Activated CD4-positive, alpha-beta T cell treated with anti-CD3 and anti-CD28 coated beads, Interleukin-2, amount 50 U/mL, for 16 hours (primary cell): ENCODE measurements at places on chromosomes 11 and 22.

DNA sequence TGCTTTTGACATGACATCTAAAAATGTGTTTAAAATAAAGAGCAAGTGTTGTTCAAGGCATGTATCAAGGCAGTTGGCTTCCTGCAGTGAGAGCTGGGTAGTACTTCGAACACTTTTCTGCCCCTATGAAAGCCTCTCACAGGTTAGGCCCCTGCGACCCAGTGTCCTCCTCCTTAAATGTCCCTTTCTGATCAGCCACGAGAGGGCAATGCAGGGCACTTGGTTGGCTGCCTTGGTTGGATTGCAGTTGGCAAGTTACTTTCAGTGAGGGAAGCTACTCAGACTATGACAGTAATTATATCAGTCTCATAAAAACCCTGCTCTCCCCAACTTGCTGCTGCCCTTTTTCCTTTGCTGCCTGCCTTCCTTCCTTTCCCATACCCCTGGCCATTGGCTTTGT lies 743.8 kb downstream of the NTM start:
- DNase-seq: no peak

DNA sequence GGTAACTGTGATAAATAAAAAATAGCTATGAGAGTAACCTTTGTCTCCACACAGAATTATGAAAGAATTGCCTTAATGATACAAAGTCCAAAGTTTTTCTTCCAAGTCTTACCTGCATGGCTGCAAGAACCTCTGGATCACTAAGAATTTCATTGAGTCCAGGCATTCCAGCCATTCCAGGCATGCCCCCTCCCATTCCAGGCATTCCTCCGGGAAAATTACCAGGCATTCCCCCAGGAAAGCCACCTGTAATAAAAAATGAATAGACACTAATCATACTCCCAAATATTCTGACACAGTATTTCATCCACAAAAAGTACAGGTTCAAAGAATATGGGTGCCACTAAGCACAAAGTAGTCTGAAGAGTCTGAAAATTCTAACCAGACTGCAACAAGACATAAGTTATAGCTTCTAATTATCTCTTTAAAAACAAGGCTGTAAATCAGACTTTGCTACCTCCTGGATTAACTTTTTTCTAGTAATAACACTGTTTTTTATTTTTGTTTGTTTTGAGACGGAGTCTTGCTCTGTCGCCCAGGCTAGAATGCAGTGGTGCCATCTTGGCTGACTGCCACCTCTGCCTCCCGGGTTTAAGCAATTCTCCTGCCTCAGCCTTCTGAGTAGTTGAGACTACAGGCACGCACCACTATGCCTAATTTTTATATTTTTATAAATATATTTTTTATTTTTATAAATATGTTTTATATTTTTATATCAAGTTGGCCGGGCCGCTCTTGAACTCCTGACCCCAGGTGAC lies 8.0 kb upstream of the SLC25A17 start:
- no peak for DNase-seq

DNA sequence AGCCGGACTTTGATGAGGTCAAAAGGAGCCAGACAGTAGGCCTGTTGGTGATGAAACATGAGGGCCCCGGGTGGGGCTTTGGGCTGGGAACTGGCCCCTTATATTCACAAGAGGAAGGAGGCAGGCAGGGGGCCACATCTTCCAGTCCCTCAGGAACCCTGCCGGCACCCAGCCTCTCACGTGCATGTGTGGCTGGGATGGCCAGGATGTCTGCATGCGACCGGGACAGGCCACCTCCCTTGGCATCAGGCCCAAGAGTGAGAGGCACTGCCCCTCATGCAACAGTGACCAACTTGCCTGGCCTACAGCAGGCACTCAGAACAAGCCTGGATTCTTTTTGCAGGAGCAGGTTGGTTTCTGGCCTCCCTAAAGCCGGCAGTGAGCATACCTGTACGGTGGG lies 5.4 kb downstream of the SLC25A45 start:
- DNase-seq: no peak

GRCh38 chr11:121448431-121448941 lies 3.6 kb upstream of the SORL1 start:
- DNase-seq: no peak

- no peak for DNase-seq
Measured at GRCh38 chr11:64759722-64760719, at the start of gene PYGM. TSS of gene PYGM (minus strand) at chr11:64759974. CDS start at chr11:64759898, 76 bp downstream.

- DNase-seq: no peak
Measured at GRCh38 chr11:113317339-113317738, 3.0 kb downstream of the TTC12 start.

DNA sequence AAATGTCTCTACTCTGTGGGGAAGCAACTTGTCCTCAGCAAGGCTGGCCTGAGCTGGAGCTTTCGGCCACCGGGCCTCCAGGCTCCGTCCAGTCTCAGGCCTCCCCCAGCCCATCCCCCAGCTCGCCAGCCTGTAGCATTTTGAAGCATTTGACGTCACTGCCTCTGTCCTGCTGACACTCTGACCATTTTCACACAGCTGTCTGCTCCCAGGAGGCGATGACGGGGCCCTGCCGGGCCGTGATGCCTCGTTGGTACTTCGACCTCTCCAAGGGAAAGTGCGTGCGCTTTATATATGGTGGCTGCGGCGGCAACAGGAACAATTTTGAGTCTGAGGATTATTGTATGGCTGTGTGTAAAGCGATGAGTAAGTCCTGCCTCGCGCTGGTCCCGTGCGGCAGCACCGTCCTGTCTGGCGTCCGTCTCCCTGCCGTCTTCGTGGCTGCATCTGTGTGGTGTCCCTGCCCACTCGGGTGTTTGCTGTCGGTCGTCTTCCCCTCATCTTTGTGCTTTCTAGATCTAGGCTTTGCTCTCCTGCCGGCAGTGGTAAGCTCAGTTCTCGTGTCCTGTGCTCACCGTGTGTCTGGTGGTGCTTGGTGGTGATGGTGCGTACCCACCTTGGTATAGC lies 36.1 kb upstream of the ST14 start:
- no peak for DNase-seq

DNA sequence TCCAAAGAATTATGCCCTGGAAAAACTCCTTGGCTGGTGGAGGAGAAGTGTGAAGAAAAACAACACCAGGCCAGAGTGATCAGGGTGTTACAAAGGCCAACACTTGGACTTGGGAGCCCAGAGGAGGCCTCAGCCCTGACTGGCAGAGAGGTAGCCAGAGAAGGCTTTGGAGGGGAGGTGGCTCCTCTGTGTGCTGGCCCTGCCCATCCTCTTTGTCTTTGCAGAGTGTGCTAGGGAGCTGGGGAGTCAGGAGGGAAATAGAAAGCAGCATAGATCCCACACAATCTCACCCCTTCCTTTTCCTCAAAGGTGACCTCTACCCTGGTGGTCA lies 12.0 kb upstream of the P2RY6 start:
- DNase-seq: no peak

DNA sequence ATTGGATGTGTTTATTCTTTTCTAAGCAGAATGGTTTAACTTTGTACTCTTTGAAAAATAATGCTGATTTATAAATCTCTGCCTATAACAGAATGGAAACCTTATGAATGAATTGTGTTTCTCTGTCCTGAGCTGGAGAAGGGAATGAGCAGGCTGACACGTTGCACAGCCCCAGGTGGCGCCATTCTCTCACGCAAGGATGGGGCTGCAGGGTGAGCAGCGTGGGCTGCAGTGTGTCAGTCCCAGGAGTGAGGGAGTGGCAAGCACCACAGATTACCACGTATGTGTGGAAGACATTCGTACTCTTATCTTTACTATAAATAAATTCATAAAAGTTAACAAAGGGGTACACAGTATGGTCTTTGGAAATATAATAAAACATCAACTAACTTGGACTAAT lies 33.4 kb downstream of the FDX1 start:
- DNase-seq: peak; percentile 33

DNA sequence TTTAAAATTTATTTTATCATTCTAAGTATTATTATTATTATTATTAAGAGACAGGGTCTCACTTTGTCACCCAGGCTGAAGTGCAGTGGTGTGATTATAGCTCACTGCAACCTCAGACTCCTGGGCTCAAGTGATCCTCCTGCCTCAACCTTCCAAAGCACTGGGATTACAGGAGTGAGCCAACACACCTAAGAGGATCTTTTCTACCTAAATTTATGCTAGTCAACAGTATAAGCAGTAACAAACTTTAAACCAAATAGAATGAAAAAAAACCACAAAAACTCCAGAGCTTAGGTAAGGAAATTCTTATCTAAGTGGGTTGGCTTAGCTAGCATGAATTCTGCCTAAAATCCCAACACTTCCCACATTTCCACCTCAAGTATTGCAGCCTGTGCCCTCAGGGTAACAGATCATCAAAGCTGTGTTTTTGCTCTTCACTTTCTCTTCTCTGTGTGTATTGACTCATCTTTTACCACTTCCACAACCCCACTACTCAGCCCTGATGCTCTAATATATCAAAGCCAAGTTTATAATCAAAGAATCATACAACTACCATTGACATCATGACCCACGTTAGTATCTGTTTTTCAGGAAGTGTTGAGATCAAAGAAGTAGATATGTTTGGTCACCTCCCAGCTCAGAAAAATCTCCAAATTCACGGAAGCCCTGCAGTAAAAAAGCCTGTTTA lies 93.7 kb upstream of the SPON1 start:
- peak; percentile 14 for DNase-seq

DNA sequence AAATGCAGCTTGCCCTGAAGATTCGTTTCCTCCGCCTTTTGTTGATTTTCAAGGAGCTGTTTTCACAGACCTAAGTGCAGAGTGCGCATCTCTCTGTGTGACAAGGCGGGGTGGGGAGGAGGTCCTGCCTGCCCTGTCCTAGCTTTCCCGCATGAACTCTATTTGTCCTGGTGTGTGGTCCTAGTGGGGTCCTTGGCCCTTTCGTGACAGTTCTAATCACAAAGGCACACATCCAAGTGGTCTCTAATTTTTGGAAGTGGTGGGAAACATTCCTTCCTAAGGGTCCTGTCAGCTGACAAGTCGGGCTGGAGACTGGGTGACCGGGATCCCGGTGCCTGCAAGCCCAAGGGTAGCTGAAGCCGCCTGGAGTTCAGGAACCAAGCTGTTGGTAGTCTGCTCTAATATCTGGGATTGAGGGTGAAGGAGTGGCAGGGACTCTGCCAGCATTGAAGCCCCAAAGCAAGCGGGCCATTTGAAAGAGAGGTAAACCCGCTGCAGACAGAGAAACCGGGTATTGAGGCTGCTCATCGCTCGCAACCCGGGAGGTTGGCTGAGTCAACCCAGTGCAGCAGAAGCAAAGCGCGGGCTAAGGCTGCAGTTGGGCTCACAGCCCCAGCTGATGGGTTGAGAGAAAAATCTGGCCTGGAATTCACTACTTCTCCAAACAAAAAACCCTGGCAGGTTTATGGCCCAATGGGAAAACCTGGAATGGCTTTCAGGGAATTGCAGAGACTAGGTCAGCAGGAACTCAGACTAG lies 28.1 kb upstream of the FBXO3 start:
- DNase-seq: peak; percentile 8

DNA sequence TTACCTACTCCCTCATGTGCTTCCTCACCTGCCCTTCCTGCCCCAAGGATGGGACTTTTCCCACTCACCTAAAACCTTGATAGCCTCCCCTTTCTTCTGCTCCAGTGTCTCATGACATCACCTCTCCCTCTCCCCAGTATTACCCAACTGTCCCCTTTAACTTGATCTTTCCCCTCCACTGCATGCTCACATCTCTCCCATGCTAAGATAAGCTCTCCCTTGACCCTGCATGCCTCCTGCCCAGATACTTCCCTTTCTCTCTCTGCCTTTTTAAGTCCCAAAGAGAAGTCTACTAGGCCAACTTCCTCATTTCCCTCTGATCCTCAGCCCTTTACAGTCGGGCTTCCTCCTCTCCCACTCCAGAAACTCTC lies 14.8 kb downstream of the CD3E start:
- no peak for DNase-seq

- no peak for DNase-seq
Measured at GRCh38 chr11:115848611-115849010, 344.4 kb upstream of the CADM1 start.

DNA sequence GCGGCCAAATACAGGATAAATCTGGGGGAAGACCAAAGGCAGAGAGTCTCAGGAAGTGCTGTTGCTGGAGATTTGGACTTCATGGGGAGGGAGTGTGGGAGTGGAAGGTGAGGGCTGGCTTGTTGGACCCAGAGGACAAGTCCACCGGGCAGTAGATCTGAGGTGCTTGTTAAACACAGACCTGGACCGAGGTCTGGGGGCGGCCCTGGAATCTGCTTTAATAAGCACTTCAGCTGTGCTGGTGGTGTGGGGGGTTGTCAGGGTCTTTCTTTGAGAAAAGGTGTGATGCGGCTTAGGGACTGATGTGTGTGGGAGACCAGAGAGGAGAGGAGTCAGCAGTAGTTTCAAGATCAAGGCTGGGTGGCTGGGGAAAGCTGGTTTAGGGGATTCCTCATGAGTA lies 4.4 kb downstream of the TRMU start:
- no peak for DNase-seq

DNA sequence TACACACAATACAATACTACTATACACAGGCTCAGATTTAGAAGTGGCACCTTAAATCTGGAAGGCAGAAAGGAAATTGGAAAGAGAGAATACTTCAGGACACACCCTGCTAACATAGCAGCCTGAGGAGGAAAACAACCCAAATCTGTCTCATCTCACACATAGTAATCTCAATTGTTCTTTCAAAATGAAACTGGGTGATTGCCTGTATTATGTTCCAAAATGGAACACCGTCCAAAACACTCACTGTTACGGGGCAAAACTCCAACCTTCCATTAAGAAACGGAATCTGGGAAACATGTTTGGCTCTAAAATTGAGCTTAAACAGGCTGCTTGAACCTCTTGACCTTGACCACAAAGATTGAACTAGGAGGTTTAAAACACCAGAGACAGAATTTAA lies 572.6 kb downstream of the OPCML start:
- no peak for DNase-seq

DNA sequence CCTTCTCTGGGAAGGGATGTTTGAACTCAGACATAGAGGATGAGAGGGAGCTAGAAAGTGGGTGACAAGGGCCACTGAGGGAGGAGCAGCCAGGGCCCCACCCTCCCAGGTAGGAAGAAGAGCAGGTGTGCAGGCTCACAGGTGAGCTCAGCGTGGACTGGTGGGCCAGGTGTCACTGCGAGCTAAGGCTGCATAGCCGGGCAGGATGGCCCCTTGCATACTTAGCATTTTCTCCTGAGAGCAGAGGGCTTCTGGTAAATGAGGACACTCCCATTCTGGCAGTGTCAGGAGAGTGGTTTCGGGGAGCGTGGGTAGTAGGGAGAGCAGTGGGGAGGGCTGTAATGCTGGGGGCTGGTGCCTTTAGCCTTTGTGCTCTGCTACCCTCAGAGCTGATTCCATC lies 843.4 kb downstream of the TBC1D22A start:
- no peak for DNase-seq
